ENCODE measurements at places on chromosomes 3 and 15. TPM values are rescaled to one million over a fixed set of nuclear protein-coding genes. Genes with fewer than 3 reads are reported as not detected.

Gene USP8
- total RNA-seq = 69.3 TPM

Gene MKRN2
- total RNA-seq = 32.0 TPM

Gene ERC2
- not detected for total RNA-seq

Gene ACAN
- total RNA-seq = under 0.01 TPM

Gene PFN2
- 206 TPM for total RNA-seq

Gene SH3GL3
- not detected for total RNA-seq

All from melanocyte of skin (primary cell).